ENCODE measurements at places on chromosomes 12 and 14. TPM values are rescaled to one million over a fixed set of nuclear protein-coding genes. Genes with fewer than 3 reads are reported as not detected.

Gene KRT80
- 7.3 TPM for total RNA-seq

Gene ESR2
- total RNA-seq: 0.05 TPM

Gene KCNC2
- not detected for total RNA-seq

Gene LRRIQ1
- total RNA-seq: 0.79 TPM

Gene OTOGL
- total RNA-seq: not detected

Gene SLC7A7
- total RNA-seq: 1.3 TPM

Gene AVPR1A
- total RNA-seq: not detected

Gene ANO6
- total RNA-seq: 26.4 TPM

Gene PTGES3
- 84.1 TPM for total RNA-seq

Gene FGF6
- not detected for total RNA-seq
